Left lobe of liver (tissue), 2 donors: ENCODE measurements at places on chromosomes 5 and 9. TPM values are rescaled to one million over a fixed set of nuclear protein-coding genes. Genes with fewer than 3 reads are reported as not detected.

Gene MOCS2
- total RNA-seq, result 42.5 TPM

Gene PHF24
- not detected for total RNA-seq

Gene LMBRD2
- 8.9 TPM for total RNA-seq

- no peak for DNase-seq
Observed at GRCh38 chr9:130182381-130182909, 10.2 kb downstream of the NCS1 start.

GRCh38 chr5:103272377-103272776 lies 13.8 kb downstream of the MACIR start:
- DNase-seq, result no peak

GRCh38 chr9:129624947-129625346 lies 1.0 kb upstream of the NTMT1 start:
- DNase-seq, result no peak

DNA sequence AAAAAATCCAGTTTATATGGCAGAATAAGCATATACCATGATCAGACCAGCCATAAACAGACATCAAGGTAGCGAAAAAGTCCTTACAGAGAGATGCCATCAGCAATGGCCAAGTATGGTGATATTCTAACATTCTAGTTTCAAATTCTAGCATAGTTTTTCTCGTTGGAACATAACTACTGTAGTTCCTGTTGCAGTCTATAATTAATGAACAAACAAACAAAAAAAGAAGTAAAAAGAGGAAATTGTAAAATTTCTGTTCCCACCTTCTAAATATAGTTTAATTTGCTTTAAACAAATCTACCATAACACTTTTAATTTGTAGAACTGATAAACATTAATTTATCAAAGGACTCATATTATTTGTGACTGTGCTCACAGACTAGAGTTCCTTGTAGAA lies 9.9 kb upstream of the CD180 start:
- DNase-seq, result no peak

GRCh38 chr9:99948482-99948881 lies 42.0 kb downstream of the STX17 start:
- DNase-seq, result no peak

- DNase-seq, result no peak
Observed at GRCh38 chr9:87382900-87383299, 114.8 kb upstream of the DAPK1 start.

- DNase-seq, result no peak
Observed at GRCh38 chr5:110439296-110439695, 287.2 kb downstream of the TMEM232 start.

- DNase-seq, result no peak
Observed at GRCh38 chr5:124419531-124419930, 326.9 kb downstream of the ZNF608 start.
